Cardiac muscle cell (in vitro differentiated cells and primary cell): ENCODE measurements at places on chromosomes 3 and 15. TPM values are rescaled to one million over a fixed set of nuclear protein-coding genes. Genes with fewer than 3 reads are reported as not detected.
A peak's percentile ranks its signal among the peaks of the same experiment; 100 is the strongest.

- peak; percentile 38 for DNase-seq
Measured at GRCh38 chr3:11651900-11652299, 8.2 kb upstream of the VGLL4 start.

GRCh38 chr3:27456554-27456953 lies 27.6 kb downstream of the SLC4A7 start:
- no peak for DNase-seq

DNA sequence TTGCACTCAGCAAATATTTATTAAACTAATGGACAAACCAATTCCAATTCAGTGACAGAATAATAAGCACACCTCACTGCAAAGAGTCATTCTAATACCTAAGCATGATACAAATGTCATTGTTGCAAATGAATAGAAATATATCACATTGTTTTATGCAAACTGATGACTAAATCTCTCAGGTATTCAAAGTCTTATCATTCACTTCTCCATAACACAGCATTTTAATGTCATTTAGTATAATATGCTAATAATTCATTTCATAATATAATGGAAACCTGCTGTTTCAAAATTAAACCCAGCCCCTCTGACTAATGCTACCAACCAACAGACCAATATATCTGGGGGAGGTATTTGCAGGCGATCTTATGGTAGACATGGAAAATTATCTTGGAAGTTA lies 71.8 kb downstream of the FGF7 start:
- no peak for DNase-seq

DNA sequence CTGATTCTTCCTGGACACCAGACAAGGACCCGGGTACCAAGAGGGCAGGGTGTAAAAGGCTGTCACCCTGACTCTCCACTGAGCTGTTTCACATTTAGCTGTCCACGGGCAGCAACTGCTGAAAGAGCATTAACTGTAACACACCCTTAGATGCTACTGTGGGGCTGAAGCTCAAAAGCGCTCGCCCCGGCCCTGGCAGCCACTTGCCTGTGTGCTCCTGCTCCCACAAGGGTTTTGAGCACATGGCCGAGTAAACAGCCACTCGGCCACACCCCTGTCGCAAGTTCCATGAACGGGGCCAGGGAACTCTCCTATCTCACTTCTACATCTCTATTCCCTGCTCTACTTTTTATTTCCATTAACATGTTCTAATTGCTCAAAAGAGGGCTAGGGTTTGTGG lies 421.7 kb downstream of the TUSC7 start:
- no peak for DNase-seq

- peak; percentile 18 for DNase-seq
Measured at GRCh38 chr3:132628157-132628556, 31.1 kb downstream of the ACKR4 start.

- DNase-seq, result no peak
Measured at GRCh38 chr15:40011303-40011702, 27.7 kb downstream of the SRP14 start.

GRCh38 chr3:147945968-147946519 lies 536.9 kb downstream of the ZIC1 start:
- peak; percentile 96 for DNase-seq

GRCh38 chr3:128432301-128432970 lies 34.3 kb downstream of the DNAJB8 start:
- DNase-seq, result no peak

GRCh38 chr3:177050501-177051237 lies 146.6 kb downstream of the TBL1XR1 start:
- DNase-seq, result peak; percentile 37

- no peak for DNase-seq
Measured at GRCh38 chr3:175287361-175287963, 428.3 kb downstream of the NAALADL2 start.

GRCh38 chr3:197750396-197750831 lies 731 bp downstream of the FYTTD1 start:
- peak; percentile 72 for DNase-seq

DNA sequence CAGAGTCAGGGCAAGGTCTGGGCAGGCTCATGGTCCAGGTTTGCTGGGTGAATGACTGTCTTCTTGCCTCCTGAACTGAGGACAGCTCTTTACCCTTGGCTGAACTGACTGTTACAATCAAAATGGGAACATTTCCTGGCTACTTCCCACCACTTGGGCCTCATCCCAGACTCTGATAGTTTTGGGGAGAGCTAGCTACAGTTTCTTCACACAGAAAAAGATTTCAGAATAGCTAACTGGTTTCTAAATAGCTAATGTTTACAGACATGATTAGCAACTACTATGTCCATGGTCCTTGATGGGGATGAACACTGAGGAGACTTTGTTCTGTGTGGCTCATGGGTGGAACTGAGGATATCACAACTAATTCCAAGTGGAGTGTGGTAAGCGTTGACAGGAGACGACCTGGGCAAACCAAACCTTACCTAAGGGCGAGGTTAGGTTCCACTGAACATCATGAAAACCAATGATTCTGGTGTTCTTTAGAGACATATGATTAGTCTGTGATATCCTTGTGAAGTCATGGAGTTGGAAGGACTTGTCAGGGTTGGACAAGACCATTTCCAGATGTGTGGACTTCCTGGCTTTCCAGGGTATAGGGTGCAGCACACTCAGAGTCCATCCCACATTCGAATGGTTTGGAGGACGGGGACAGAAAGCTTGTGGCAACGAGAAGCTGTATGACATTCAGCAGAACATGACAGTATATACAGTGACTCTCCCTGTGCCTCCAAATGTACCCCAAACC lies 7.3 kb downstream of the ALPK3 start:
- no peak for DNase-seq

DNA sequence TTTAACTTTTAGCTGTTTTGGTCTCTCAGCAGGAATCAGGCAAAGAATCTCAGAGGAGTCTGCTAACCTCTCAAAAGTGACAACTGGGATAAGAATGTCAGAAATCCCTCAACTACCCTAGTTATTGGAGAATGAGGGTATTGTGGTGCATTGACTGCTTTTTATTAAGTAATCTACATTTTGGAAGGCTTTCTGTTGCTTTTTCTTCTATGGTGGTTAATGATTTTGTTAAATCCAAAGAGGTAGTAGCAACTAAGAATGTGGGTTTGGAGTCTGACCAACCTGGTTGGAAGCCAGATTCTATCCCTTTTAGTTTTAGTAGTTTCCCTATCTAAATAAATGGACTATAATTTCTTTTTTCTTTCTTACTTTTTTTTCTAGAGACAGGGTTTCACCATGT lies 94.7 kb upstream of the RNF7 start:
- DNase-seq, result no peak

DNA sequence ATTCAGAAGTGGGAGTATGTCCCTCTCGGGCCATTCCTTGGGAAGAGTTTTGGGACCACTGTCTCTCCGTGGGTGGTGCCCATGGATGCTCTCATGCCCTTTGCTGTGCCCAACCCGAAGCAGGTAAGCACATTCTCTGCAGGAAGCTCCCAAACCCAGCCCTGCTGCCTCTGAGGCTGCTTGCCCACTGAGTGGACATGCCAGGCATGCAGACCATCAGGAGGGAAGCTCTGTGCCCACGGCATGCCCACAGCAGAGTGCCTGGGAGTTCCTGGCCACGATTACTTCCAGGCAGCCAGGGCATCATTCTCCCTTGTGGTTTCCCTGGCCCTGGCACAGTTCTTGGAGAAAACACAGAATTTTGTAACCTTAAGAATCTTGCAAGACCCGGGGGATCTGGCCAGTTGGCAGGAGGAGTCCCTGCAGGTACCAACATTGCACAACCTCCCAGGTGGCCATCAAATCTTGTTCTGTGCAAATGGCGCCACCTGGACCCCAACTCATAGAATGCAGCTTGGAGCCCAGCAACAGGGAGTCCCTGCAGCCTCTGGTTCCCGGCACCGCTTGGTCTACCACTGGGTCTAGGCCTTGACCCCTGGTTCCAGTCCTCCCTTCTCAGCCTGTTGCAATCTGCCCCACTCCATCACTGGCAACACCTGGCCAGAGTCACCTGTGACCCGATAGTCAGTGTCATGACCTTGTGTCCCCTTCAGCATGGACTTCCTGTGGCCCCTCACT lies 20.4 kb downstream of the FAH start:
- DNase-seq, result peak; percentile 63

DNA sequence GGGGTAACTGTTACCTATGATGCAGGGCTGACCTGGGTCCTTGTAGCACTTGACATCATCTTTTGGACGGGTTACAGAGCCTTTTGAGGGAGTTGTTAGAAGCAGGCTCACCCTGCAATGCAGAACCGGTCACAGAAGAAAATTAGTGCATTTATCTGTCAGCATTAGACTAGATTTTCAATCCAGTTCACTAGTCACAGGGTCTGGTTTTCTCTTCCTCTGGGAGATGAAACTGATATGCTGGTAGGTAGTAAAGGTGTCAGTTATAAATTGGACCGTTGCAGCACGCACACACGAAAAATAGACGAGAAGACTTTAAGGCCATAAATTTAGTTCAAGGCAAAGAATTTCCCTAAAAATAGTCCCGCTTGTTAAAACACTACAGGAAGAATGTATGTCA lies 532.3 kb upstream of the ATP11B start:
- no peak for DNase-seq

DNA sequence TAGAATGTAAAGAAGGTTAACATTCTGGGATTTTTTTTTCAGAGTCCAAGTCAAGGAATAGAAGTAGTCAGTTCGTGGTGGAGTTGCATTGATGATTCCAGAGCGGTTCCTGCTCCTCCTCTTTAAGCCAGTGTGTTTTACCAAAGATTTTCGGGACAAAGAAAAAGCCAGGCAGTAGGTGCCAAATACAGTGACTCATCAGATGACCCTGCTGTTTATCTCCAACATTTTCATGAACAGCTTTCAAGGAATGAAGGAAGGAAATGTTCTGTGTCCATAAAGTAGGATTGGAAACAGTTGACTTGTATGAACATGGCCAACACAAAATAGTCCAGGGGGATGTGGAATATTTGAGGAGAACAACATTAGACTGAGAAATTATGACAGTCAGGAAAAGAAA lies 142.4 kb upstream of the TMC3 start:
- DNase-seq, result no peak

GRCh38 chr3:5151586-5151985 lies 29.5 kb downstream of the ARL8B start:
- no peak for DNase-seq

DNA sequence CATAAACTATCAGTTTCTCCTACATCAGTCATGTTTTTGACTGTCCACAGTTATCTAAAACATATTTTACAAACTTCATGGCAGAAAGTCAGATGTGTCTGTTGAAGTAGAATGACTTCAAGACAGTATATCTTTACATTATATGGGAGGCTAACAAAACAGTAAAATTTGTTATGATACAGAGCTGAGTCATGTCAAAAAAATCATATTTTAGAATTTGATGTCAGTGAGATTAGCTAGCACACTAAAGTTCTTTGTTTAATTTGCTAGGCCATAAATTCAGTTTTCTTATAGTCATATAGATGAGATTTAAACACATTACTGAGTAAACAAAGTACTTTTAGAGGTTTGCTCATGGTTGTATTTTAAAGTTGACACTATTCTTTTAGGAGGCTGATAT lies 80.3 kb upstream of the IGSF10 start:
- DNase-seq, result no peak

GRCh38 chr15:62770752-62771151 lies 271.8 kb upstream of the TPM1 start:
- DNase-seq, result peak; percentile 52

DNA sequence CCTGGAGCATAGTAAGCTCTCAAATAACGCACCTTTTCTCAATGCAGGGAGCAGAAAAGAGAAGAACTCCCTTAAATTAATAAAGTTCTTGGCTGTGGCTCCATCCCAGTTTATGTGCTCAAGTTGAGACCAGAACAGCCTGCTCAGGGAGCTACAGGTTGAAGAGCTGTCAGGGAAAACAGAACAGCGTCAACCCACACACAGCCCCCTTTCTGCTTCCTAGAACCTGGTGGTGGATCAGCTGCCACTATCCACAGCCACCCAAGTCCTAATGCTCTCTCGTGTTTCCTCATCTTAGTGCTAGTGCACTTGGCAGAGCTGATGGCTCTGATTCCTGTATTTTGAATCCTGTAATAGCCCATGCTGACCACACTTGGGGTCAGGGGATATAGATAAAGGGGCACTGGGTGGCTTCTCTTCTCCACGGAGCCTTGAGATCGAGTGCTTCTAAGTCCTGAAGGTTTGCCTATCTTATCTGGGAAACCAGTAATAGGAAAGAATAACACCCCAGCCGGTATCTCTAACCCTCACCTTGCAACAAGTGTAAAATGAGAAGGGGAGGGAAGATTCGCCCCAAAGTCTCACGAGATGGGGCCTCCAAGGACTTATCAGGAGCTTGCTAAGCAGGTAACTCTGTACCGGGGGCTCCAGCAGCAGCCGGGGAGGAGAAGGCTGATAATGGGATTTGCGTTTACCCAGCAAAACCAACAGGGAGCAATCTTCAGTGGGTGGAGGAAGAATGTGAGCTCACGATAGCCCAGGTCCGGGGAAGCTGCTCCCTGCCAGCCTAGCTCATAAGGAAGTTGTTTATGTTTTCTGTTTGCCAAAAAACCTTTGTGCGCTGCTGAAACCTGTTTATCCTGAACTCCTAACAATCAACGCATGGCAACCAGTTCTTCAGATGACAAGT lies 136.2 kb upstream of the ICE2 start:
- DNase-seq, result no peak

GRCh38 chr3:132079147-132079546 lies 44.3 kb upstream of the CPNE4 start:
- peak; percentile 5 for DNase-seq

DNA sequence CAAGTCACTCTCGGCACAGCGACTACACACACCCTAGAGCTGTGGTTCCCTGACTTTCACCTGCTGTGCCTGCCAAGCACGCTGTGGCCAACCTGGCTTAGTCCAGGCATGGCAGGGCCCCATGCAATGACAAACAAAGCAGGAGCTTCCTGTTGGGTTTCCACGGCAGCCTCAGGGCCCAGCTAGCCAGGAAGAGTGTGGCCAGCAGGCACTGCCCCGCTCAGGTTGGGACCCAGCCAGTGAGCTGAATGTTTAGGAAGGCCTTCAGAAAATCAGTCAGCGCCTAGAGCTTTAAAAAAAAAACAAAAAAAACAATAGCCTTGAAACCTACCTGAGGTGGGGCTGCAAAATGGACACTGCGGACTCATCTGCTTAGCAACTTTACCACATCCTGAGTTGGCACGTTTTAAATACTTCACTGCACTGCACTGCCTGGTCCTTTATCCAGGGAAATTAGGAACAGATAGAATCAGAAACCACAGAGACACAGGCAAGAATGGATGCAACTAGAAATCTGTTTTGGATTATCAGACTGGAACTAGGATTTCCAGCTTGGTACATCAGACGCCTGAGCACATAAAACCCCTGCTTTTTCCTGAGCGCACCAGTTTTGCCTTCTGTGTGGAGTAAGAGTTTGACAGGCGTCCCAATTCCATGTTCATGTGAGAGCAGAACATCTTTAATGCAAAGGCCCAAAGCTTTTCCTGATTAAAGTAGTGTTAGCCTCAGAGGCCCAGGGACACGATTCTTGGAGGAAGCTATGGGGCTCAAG lies 36.2 kb upstream of the LDHAL6B start:
- DNase-seq, result peak; percentile 45

PSTPIP1 gene
- 0.63 TPM in 1 of 2 replicates, not detected in the other for total RNA-seq

CHRNA7 gene
- 4.2 and 7.7 TPM in 2 replicates for total RNA-seq

CORO2B gene
- 2.9 and 3.3 TPM in 2 replicates for total RNA-seq

KCNMB3 gene
- total RNA-seq, result 0.46 and 2.7 TPM in 2 replicates

GMPPB gene
- 27.6 and 41.3 TPM in 2 replicates for total RNA-seq

PPP2R3A gene
- 31.3 and 43.9 TPM in 2 replicates for total RNA-seq

MYL3 gene
- 2,390 and 3,091 TPM in 2 replicates for total RNA-seq

PROS1 gene
- 29.5 and 48.6 TPM in 2 replicates for total RNA-seq

HYAL2 gene
- total RNA-seq, result 116 and 124 TPM in 2 replicates
